ENCODE measurements at places on chromosomes 11 and 22.

DNA sequence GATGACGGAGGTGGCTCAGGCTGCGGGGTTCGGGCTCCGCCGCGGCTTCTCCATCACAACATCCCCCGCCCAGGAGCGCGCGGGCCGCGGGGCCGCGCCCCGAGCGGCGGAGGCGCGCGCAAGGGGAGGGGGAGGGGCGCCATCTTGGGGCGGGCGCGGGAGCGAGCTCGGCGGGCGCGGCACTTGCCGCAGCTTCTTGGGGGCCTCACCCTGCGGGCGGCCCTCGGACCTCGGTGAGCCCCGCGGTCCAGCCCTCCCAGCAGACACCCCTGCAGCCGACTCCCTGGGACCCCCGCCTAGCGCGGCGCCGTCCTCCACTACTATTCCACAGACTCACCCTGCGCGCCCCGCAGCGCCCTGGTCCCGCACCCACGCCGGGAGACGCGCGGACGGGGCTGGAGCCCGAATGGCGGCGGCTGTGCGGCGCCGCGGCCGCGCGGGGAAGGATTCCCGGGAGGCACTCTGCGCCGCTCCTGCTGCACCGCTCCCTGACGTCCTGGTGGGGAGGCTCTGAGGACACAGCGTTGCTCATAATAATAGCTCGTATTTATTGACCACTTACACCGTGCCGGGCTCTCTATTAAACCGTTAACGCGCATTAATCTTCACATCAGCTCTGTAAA, at the start of gene APBB1:
Gene APBB1 (minus strand): TSS at position 86 of the 623 bp plus-strand sequence. CDS start 7,747 bp downstream, outside the sequence.
- DNase-seq = peak; percentile 86

DNA sequence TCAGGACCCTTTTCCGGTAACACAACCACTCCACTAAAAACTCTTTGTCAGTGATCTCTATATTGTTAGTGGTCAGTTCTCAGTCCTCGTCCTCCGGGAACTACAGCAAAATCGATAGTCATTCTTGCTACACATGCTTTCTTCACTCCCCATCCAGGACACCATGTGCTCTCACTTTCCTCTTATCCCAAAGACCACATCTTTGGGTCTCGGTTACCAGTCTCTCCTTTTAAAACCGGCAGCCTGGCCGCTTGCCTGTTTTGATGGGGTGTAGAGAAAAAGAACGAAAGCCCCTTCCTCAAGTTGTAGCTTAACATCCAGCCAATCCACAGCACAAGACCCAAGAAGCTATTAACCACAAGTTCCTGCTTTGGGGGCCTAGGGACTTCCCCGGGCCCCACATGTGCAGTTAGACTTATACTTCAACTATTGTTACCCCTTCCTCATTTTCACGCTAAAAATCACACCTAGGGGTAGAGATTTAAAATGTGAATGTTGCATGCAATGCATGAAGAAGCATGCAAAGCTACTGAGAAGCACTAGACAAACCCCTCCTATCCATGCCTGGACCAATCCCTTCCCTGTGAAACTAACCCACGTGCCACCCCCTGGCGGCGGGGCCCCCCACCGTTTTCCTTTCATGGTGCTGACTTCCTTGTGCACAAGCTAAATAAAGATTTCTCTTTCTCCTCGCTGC, 1.5 kb upstream of the TOLLIP start:
- no peak for DNase-seq

GRCh38 chr11:42066113-42066512, 606.7 kb upstream of the LRRC4C start:
- DNase-seq = no peak

GRCh38 chr11:76456571-76456970, 11.8 kb downstream of the EMSY start:
- no peak for DNase-seq

- DNase-seq = no peak
Measured at GRCh38 chr11:111520560-111520959, 6.0 kb downstream of the HOATZ start.

DNA sequence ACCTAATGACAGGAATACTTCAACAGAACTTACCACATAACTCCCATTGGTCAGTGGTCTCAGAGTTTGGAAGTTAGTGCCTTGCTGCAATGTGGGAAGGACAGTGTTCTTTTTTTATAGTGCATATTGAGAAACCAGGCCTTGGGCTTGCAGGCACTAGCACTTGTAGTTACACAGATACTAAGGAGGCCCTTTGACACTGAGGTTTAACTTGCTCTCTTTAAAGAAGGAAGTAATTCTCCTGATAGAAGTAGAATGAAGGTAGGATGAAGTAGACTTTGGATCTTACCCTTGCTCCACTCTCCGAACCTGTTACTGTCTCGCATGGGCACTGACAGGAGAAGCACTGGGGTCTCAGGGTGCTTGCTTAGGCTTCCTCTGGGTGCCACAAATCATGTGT, 31.0 kb upstream of the ST14 start:
- DNase-seq = no peak

- no peak for DNase-seq
Measured at GRCh38 chr11:1219834-1220815, 2.7 kb upstream of the MUC5B start.

GRCh38 chr11:131841028-131841427, 470.6 kb downstream of the NTM start:
- no peak for DNase-seq

DNA sequence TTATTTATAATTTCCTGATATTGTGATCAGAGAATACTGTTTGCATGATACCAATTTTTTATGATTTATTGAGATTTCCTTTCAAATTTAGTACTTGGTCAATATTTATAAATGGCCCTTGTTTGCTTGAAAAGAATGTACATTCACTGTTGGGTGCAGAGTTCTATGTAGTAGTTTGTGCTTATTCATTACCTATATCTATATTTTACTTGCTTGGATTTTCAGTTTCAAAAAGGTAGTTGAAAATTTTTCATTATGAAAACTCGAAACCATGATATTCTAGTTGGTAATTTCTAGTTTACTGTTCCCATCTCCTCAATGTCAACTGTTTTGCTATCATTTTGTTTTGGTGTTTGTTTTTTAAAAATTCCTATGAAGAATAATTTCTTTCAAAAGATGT, 155.7 kb downstream of the AASDHPPT start:
- DNase-seq = no peak

DNA sequence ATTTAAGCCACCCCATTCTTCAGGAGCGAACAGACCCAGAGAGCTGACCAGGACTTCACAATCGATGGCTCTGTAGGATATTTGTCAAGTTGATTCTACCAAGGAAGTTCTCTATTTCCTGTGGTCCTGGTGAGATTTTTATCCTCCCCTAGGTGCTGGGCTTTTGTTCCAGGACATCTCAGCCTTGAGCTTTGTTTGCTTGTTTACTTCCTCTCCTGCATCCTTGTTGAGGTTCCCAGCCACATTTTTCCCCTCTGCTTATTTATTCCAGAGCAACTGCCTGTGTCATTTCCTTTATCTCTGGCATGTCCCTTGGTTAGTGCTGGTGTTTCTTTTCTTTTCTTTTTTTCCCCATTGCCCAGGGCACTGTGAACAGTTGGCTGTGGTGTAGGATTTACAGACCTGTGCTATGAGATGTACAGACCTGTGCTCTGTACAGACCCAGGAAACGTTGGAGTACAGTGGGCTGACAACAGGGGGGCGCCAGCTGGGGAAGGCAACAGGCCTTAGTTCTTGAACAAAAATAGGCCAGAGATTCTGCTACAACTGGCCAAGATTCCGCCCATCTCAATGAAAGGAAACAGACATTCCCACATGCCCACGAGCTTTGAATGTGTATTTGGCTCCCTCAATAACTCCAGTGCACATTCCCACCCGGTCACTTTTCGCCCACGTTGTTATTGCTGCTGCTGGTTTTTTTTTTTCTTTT, 235.9 kb upstream of the DDI1 start:
- DNase-seq = no peak

DNA sequence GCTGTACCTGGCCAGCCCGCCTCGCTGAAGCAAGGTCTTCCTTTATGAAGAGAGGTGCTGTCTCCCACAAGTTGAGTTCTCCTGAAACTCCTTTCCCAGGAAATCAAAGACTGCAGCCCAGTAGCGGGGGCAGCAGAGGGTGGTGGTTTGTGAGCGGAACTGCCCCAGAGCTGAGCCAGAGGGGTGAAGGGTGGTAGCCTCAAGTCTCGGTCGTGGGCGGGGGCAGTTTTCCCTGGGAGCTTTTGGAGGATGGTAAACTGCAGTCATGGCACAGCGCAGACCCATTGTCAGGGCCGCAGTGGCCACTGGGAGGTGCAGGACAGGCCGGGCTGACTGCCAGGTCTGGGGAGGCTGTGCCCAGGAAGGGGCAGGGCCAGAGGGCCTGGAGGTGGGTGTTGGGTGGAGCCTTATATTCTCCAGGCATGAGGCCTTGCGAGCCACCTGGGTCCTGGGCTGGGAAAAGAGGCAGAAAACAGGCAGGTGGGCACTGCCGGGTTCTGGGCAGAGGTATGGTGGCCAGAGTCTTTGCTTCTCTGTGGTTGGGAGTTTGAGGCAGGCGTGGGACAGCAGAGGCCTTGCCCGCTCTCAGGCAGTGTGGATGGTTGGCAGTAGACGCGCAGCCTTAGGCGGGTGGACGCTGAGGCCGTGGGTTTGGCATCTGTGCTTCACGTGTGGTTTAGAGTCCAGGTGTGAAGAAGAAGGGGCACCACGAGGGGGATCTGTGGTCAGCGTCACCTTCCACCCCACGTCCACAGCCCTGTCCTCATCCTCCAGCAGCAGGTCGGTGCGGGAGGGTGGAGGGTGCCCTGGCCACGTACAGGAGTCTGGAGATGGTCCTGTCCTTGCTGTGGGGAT, 1176.4 kb downstream of the BRD1 start:
- DNase-seq = no peak

DNA sequence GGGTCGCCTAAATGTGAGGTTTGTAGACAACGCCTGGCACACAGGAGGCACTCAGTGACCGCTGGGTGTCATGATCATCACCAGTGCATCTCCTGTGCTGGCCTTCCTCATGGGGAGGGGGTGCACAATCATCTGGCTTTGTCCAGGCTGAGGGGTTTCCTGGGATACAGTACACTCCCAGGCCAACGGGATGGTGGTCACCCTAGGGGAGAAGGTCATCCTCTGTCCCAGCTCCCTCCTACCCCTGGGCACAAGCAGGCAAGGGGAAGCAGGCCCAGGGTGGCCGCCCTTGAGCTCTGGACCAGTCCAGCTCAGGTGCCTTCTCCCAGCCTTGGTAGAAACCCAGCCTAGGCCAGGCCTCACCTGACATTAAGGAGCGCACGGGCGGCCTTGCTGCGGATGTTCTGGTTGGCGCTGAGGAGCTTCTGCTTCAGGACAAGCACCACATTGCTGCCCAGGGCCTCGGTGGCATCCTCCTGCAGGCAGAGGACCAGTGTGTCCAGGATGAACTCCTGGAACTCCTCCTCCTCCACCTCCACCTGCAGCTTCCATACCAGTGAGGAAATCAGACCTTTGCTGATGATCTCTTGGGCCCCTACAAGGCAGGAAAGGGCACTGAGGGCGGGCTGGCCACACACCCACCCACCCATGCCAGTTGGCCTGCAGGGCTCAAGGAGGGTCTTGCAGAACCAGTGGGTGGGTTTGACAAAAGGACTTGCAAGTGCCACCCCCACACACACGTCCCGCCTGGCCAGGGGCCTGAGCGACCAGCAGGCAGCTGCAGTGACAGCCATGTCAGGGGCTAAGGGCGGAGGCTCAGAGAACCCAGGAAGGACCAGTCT, 6.6 kb upstream of the GNAZ start:
- DNase-seq = no peak

- DNase-seq = no peak
Measured at GRCh38 chr11:41379084-41379483, 80.4 kb downstream of the LRRC4C start.

- DNase-seq = peak; percentile 93
Measured at GRCh38 chr22:19959043-19959586, 17.5 kb upstream of the TXNRD2 start.
